HT-29 (cell line): ENCODE measurements at places on chromosomes 12 and 14. TPM values are rescaled to one million over a fixed set of nuclear protein-coding genes. Genes with fewer than 3 reads are reported as not detected.

- no peak for DNase-seq
Measured at GRCh38 chr14:78356391-78356790, 186.2 kb downstream of the NRXN3 start.

TEX22 gene
- total RNA-seq = not detected in 2 replicates

- no peak for DNase-seq
Measured at GRCh38 chr14:52455291-52456088, 96.8 kb downstream of the TXNDC16 start.

PTPRO gene
- total RNA-seq = 12.3 and 14.3 TPM in 2 replicates

GRCh38 chr12:109605599-109606228, 32.1 kb downstream of the MVK start:
- no peak for DNase-seq

FGF23 gene
- not detected in 2 replicates for total RNA-seq
